Activated naive CD4-positive, alpha-beta T cell treated with anti-CD3 and anti-CD28 coated beads, Interleukin-2, amount 10 ng/mL, durations not matched to agents 5 hours and 36 hours (primary cell): ENCODE measurements at places on chromosomes 2 and 18. TPM values are rescaled to one million over a fixed set of nuclear protein-coding genes. Genes with fewer than 3 reads are reported as not detected.

GDF7 gene
- not detected for total RNA-seq

ID2 gene
- total RNA-seq: 97.1 TPM

IL1RL1 gene
- total RNA-seq: 0.19 TPM

DSG4 gene
- total RNA-seq: not detected

MC5R gene
- not detected for total RNA-seq

PMAIP1 gene
- 17.0 TPM for total RNA-seq

MC2R gene
- not detected for total RNA-seq

DSG2 gene
- 0.53 TPM for total RNA-seq

GPAT2 gene
- total RNA-seq: 5.5 TPM

SLC11A1 gene
- 0.30 TPM for total RNA-seq

CDCA7 gene
- 77.9 TPM for total RNA-seq

PTPRM gene
- total RNA-seq: 3.4 TPM

RBM43 gene
- 6.5 TPM for total RNA-seq

CEP68 gene
- total RNA-seq: 13.3 TPM

AOX1 gene
- total RNA-seq: 0.10 TPM

TGFA gene
- not detected for total RNA-seq

CCDC68 gene
- total RNA-seq: not detected

DNAH7 gene
- not detected for total RNA-seq

SCYGR6 gene
- total RNA-seq: not detected

TMEM247 gene
- total RNA-seq: not detected
